Hair follicle dermal papilla cell (primary cell): ENCODE measurements at places on chromosomes 1 and 21. TPM values are rescaled to one million over a fixed set of nuclear protein-coding genes. Genes with fewer than 3 reads are reported as not detected.

Gene AK5
- total RNA-seq, result 89.3 and 126 TPM in 2 replicates

Gene TNFRSF25
- total RNA-seq, result 2.8 and 3.4 TPM in 2 replicates

Gene PEX19
- total RNA-seq, result 56.0 and 90.3 TPM in 2 replicates

Gene TMPRSS2
- total RNA-seq, result not detected in 2 replicates

Gene TPTE
- total RNA-seq, result not detected in 2 replicates

Gene IFNAR1
- total RNA-seq, result 23.6 and 31.0 TPM in 2 replicates

Gene KCND3
- total RNA-seq, result 9.7 and 18.7 TPM in 2 replicates

Gene ZBTB8B
- total RNA-seq, result not detected in 2 replicates

Gene S100A2
- 3.4 and 6.8 TPM in 2 replicates for total RNA-seq

Gene DMBX1
- not detected in 2 replicates for total RNA-seq

Gene LEFTY1
- total RNA-seq, result not detected in 2 replicates

Gene TEDDM1
- total RNA-seq, result not detected in 2 replicates

Gene CD1B
- not detected in 2 replicates for total RNA-seq

Gene LMX1A
- total RNA-seq, result not detected in 2 replicates

Gene TEX35
- under 0.01 TPM in 1 of 2 replicates, not detected in the other for total RNA-seq

Gene SOX13
- total RNA-seq, result 7.0 and 8.3 TPM in 2 replicates

Gene EDARADD
- 0.49 and 0.65 TPM in 2 replicates for total RNA-seq

Gene MATN1
- 0.36 TPM in 1 of 2 replicates, not detected in the other for total RNA-seq

Gene TACSTD2
- total RNA-seq, result 2.4 and 3.9 TPM in 2 replicates

Gene SPRR2F
- total RNA-seq, result not detected in 2 replicates

Gene MACF1
- 306 and 318 TPM in 2 replicates for total RNA-seq

Gene AADACL3
- not detected in 2 replicates for total RNA-seq

Gene CLDN17
- total RNA-seq, result not detected in 2 replicates

Gene OBSCN
- total RNA-seq, result 10.6 and 11.4 TPM in 2 replicates

Gene IL24
- 0.16 TPM in 1 of 2 replicates, not detected in the other for total RNA-seq

Gene TSTD1
- 1.5 TPM in 1 of 2 replicates, not detected in the other for total RNA-seq

Gene RHBDL2
- total RNA-seq, result 0.85 and 1.6 TPM in 2 replicates

Gene HFM1
- total RNA-seq, result 0.49 and 1.1 TPM in 2 replicates

Gene ADAMTS4
- total RNA-seq, result 15.5 and 21.4 TPM in 2 replicates

Gene TAS1R1
- total RNA-seq, result 0.49 and 0.65 TPM in 2 replicates

Gene SLC2A5
- 7.1 and 19.1 TPM in 2 replicates for total RNA-seq

Gene PFDN2
- 10.7 and 14.1 TPM in 2 replicates for total RNA-seq

Gene KIF21B
- 0.12 and 0.16 TPM in 2 replicates for total RNA-seq

Gene GBP4
- total RNA-seq, result 0.97 and 1.3 TPM in 2 replicates

Gene SIPA1L2
- 31.7 and 32.3 TPM in 2 replicates for total RNA-seq

Gene SLC45A1
- total RNA-seq, result 0.73 and 1.3 TPM in 2 replicates

Gene TMCC2
- total RNA-seq, result 3.5 and 3.7 TPM in 2 replicates

Gene ZNF695
- 0.81 and 1.5 TPM in 2 replicates for total RNA-seq

Gene UBE2U
- total RNA-seq, result not detected in 2 replicates

Gene LHX8
- 0.49 TPM in 1 of 2 replicates, not detected in the other for total RNA-seq

Gene CLCNKA
- total RNA-seq, result 0.16 TPM in 1 of 2 replicates, not detected in the other

Gene SGIP1
- 50.0 and 57.8 TPM in 2 replicates for total RNA-seq

Gene PROK1
- 0.12 TPM in 1 of 2 replicates, not detected in the other for total RNA-seq

Gene S100A12
- not detected in 2 replicates for total RNA-seq

Gene COA6
- total RNA-seq, result 11.2 and 13.5 TPM in 2 replicates

Gene SH2D1B
- total RNA-seq, result not detected in 2 replicates

Gene TRAPPC3
- 72.9 and 114 TPM in 2 replicates for total RNA-seq

Gene BGLAP
- 0.16 TPM in 1 of 2 replicates, not detected in the other for total RNA-seq
